ENCODE measurements at places on chromosomes 12 and 14.

GRCh38 chr12:62599854-62600437 lies 133.3 kb downstream of the MON2 start:
- DNase-seq, result no peak

- no peak for DNase-seq
Observed at GRCh38 chr14:55333711-55334485, 62.7 kb downstream of the FBXO34 start.

DNA sequence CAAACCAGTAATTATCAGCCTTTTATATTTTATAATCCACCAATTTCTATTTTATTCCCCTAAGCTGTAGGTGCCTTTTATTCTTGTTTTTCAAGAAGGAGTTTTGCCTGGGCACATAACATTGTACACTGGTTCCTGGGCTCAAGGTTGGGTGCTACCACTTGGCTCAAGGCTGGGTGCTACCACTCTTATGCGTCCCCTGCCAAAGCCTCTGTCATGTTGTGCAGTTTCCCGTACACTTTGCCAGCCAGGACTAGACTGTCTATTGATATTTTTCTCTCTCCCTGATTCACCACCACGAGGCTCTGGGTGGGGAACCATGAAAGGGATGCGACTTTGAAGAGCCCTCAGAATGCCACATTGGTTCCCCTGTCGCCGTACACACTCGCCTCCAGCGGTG lies 52.5 kb upstream of the VASH1 start:
- DNase-seq, result no peak

GRCh38 chr12:83664650-83665049 lies 977.9 kb downstream of the TMTC2 start:
- DNase-seq, result no peak

GRCh38 chr14:104196461-104197140 lies 58.2 kb downstream of the KIF26A start:
- no peak for DNase-seq

DNA sequence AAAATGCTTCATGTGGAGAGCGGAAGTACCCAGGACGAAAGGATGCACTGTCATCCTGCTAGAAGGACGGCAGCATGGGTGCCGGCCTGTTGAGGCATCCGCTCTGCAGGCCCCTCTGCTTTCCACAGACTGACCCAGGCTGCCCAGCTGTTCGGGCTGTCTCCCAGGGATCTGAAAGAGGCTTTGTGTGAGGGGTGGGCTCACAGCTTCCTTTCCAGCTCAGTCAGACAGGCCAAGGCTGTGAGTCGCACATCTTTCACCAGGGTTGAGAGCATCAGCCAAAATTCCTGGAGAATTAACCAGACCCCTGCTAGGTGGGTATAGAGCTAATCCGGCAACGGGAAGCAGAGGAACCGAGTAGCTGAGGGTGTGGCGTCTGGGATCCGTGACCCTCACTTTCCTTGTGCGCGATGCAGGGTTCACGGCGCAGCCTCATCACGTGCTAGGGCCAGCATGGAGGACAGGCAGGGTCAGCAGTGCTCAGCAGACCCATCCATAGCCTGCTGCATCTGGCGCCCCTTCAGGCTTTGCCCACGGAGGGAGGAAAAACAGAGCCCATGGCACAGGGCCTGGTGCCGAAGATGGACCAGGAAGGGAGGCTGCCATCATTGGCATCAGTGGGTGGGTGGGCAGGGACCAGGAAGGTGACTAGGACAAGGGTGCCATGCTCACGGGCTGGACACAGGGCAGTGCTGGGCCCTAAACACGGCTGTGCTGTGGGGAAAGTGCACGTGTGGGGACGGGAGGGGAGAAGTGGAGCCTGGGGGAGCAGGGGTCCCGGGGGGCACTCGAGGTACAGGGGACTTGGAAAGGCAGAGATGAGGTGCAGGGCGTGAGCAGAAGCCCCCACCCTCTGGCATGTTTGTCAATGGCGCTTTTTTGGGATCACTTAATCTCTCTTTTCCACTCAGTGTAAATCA lies 9.2 kb upstream of the SIVA1 start:
- DNase-seq, result no peak

DNA sequence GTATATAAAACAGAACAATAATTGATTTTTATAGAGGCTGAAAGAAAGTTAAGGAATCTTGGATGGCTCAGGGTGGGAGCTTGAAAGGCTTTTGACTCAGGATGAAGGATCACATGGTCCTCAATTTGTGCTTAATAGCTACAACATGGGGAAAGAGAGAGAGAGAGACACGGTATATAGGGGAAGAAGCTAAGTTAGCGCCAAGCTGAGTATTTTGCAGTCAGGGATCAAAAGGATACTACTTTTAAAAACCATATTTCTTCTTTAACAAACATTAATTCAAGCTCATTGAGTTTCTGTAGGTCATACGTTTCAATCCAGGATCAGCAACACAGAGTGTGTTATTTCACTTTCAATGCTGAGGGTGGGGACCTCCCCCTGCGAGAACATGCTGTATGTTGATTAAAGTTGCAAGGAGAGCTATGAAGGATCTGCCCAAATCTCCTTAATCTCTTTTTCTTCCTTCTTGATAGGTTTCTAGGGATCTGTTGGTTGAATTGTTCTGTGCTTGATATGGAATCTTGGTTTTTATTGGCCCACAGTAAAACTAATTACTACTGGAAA lies 133.1 kb upstream of the NUDT4 start:
- DNase-seq, result no peak
